Stimulated activated CD8-positive, alpha-beta memory T cell treated with anti-CD3 and anti-CD28 coated beads, Interleukin-4, amount 100 ng/mL, for 1 hour (primary cell): ENCODE measurements at places on chromosomes 12 and 14.

DNA sequence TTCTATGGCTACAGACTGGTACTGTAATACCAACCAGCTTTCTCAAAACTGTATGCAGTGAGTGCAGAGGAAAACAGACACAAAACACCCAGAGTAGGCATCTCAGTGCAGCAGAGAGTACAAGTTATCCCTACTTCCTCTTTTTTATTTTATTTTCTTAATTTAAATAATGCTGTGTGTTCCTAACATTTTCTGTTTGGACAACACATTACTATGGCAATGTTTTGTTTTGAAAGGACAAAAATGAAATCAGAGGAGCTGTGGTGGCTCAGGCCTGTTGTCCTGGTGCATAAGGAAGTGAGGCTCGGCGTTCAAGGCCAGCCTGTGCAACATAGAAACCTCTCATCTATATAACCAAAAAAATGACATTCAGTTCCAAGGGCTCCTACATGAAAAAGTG is 33.7 kb upstream of the SELPLG start:
- DNase-seq: no peak

DNA sequence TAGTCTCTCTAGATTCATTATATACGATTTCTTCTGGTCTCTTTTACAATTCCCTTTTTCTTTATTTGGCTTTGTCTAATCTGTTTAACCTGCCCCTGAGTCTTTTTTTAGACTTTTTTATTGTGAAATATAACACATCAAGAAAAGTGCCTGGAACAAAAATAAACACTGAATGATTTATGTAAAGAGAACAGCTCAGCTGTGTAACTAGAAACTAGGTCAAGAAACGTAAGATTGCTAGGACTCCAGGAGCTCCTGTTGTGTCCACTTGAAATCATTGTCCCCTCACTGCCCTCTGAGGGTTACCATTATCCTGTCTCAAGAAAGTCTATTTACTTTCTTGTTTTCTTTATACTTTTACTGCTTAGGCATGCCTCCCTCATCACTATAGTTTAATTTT is 23.1 kb downstream of the EXD2 start:
- no peak for DNase-seq

GRCh38 chr12:12560587-12561370 is 1.9 kb downstream of the DUSP16 start:
- DNase-seq: no peak

DNA sequence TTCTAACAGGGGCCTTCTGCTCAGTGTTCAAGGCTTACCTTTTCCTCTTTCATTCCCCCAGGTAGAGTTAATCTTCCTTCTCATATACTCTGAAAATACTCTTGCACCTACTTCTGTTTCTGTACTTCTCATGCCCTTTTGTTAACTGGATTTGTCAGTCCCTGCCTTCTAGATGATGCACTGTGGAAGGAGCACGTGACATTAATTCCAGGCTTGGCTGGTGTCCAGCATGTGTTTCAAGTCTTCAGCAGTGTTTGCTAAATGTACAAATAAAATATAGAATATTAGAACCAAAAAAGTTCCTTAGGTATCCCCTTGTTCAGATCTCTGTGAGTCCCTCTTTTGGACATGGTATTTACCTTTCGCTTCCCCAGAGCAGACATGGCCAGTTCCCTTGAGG is 27.9 kb upstream of the EVL start:
- DNase-seq: no peak

DNA sequence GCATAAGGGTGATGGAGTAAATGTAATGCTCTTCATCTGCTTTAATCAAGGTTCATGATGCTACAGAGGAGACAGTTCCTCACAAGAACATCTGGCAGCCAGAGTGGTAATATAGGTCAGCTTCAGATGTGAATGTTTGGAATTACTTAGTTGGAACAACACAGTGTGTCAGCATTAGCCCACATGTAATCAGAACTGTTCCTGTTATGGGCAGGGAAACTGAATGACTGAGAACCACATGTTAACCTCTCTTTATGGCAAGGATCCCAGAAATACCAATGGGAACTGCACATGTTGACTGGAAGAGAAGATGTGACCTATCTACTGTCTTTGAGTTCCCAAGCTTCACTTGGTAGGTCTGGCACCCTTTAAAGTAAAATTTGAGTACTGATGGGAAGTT is 390.1 kb upstream of the PDE3A start:
- DNase-seq: no peak
